ENCODE measurements at places on chromosomes 7 and 10. TPM values are rescaled to one million over a fixed set of nuclear protein-coding genes. Genes with fewer than 3 reads are reported as not detected.

DNA sequence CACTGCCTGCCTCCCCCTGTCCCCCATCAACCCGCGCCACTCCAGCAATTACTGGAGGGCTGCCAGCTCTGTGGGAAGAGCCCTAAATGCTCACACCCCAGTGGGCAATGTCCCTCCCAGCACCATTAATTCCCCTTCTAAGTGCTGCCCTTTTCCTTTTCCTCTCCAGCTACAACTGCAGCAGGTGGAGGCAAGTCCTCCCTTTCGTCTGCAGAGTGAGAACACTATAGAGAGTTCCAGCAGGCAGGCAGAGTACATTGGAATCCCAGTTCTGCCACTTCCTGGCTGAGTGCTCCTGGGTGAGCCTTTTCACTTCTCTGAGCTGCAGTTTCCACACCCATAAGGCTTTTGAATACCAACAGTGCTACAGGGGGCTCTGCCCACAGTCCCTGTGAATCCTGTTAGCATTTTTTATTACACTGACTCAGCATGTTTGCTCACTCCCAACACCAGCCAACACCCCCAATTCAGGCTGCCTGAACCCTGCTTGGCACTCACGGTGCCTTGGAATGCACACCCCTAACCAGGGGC, 447.0 kb downstream of the GRID1 start:
- DNase-seq = no peak

The PIK3CG gene
- 54.1 TPM for total RNA-seq

DNA sequence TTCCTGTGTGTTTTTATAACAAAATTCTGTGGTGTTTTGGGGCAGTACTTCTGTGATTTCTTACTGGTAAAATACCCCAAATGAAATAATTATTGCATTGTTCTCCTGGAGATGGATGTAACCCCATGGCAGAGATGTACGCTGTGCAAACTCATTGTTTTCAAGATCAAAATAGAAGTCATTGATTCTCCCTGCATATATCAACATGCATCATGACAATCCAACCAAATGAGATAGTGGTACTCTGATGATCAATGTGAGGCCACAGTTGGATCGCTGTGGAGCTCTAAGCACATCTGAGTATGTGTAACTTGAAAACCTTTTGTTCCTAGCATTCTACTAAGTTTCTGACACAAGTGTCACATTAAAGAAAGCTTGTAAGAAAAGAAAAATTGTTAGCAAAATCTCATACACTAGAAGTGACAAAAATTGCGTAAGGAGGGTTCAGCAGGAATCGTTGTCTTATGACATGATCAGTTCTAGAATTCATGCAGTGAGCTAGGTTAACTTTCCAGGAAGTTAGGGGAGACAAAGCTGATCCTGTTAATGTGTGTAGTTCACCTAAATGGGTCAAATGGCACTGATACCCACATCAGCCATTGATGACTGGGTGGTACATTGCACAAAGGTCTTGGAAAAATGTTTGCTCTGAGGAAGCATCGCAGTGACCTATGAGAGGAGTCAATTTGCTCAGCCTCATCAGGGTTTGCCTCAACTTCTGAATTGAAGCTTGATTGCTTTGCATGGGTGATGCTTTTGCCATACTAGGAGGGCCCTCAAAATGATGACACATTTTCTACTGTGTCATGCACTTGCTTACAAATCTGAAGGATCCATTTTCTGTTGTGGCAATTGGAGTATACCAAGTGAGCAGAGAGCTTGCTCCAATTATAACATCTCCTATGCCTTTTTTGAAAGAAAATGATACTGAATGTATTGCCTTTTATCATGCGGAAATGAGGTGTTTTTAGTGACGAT, 145.1 kb downstream of the PLXDC2 start:
- DNase-seq = no peak

The CNPY1 gene
- not detected for total RNA-seq

- DNase-seq = no peak
Observed at GRCh38 chr10:1464881-1465417, 272.4 kb downstream of the ADARB2 start.

- no peak for DNase-seq
Observed at GRCh38 chr7:69609541-69610373, 11.5 kb downstream of the AUTS2 start.

- DNase-seq = no peak
Observed at GRCh38 chr7:120171406-120171805, 101.6 kb upstream of the KCND2 start.

The DENND2A gene
- not detected for total RNA-seq

DNA sequence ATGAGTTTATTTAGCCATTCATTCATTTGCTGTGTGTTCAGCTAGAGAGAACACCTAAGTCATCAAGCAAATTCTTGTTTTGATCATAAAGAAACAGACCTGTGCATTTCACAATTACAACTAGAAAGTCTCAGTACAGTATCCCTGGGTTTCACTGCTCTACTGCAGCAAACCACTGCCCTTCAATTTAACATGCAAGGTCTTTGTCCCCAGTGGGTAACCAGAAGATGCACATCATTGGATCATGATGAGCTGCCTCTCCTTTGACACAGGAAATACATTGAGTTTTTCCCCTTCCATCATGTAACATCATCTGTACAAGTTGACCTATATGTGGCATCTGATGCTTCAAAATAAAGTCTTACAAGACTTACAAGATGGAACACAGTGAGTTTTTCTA, 70.5 kb upstream of the MRLN start:
- no peak for DNase-seq

GRCh38 chr7:137209151-137209817, 134.2 kb downstream of the PTN start:
- no peak for DNase-seq

DNA sequence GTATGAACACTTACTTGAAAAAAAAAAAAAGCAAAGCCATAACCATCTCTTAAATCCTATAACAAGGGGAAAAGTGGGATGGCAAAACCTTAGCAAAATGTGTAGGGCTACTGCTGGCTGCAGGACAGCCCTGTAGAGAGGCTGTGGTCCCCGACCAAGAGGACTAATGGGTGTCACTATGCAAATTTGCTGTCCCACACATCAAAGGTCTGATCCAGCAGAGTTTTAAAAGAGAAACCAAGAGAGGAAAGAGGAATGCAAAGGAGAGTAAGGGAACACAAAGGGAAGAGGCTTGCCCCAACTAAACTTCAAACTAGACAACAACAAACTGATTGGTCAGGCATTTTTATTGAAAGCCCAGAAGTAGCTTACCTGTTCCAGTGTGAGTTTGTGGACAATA, 3.1 kb upstream of the ZNRF2 start:
- no peak for DNase-seq

- no peak for DNase-seq
Observed at GRCh38 chr10:131577786-131578471, 266.4 kb upstream of the TCERG1L start.

GRCh38 chr7:158584407-158584806, 3.2 kb downstream of the PTPRN2 start:
- DNase-seq = no peak

The CRTAC1 gene
- not detected for total RNA-seq

DNA sequence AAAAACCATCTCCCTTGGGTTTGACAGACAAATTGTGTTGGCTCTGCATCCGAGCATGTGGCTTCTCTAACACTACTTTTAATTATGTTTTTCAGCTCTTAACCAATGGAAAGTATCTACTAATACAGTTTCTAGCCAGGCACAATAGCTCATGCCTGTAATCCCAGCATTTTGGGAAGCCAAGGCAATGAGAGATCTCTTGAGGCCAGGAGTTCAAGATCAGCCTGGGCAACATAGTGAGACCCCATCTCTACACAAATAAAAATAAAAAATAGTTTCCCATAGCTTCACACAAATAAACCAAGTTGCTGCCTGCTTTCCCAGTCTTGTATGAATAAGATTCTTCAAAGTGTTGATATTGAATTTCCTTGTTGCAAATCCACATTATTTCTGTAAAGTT, 13.8 kb upstream of the ARHGAP12 start:
- DNase-seq = no peak

GRCh38 chr10:100746784-100747455, 1.5 kb downstream of the PAX2 start:
- no peak for DNase-seq

DNA sequence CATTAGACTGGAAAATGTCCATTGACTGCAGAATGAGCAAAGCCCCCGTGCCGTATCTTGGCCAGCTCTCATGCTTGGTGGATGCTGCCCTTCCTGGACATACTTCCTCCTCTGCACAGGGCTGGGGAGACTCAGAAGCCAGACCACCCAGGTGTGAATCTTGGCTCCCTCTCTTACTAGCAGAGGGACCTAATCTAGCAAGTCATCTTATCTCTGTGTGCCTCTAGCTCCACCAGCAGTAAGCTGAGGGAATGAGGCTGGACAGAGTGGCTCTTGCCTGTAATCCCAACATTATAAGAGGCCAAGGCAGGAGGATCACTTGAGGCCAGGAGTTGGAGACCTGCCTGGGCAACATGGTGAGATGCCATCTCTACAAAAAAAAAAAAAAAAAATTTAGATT, 173.8 kb upstream of the GHITM start:
- DNase-seq = no peak

GRCh38 chr10:48531486-48531885, 73.4 kb downstream of the ARHGAP22 start:
- no peak for DNase-seq

GRCh38 chr10:71836596-71836974, 14.5 kb downstream of the PSAP start:
- no peak for DNase-seq

- no peak for DNase-seq
Observed at GRCh38 chr10:80203835-80204676, 1.3 kb downstream of the ANXA11 start.

- DNase-seq = no peak
Observed at GRCh38 chr7:156082048-156083040, 270.1 kb upstream of the SHH start.

The PPP1R3C gene
- 0.11 TPM for total RNA-seq

The TAS2R41 gene
- total RNA-seq = not detected

DNA sequence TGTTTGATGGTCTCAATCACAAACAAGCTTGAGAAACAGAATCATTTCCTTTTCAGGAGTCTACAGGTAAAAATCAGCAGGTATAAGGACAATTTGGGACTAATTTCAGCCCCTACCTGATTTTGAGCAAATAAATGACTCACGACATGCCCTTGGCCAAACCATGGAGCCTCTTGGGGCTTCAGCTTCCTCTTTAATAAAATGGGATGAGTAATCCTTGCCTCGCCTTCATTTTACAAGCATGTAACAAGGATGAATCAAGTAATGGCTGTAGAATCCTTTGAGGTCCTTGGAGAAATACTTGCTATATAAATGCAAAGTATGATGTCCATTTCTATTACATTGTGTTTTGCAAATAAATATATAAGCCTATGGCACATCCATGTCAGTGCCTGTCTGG, 212.8 kb upstream of the PODXL start:
- DNase-seq = no peak

The HOXA7 gene
- not detected for total RNA-seq

DNA sequence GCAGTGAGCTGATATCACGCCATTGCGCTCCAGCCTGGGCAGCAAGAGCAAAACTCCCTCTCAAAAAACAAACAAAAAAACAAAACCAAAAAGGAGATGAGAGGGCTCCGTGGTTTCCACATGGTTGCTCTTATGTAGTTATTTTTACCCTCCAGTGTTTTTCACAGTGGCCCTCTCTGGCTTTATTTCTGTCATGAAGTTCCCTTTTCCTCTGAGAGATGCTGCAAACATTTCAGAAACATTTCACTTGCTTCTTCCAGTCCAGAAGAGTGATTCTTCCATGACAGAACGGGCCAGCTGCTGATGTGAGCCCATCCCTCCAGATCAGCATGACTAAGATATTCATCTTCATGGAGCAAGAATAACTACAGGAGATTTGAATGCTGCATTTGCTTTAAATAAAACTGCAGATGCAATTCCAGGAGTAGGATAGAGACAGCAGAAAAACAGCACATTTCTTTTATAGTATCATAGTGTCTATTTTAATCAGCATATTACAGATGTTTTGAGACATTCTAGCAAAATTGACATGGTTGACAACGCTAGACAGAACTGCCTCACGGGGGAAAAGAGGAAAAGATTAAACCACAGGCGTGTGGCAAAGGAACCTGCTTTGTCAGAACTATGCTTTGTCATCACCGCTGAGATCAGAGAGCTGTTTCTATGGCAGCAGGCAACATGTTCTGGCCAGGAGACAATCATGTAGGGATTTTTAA, 40.3 kb downstream of the NRCAM start:
- no peak for DNase-seq

DNA sequence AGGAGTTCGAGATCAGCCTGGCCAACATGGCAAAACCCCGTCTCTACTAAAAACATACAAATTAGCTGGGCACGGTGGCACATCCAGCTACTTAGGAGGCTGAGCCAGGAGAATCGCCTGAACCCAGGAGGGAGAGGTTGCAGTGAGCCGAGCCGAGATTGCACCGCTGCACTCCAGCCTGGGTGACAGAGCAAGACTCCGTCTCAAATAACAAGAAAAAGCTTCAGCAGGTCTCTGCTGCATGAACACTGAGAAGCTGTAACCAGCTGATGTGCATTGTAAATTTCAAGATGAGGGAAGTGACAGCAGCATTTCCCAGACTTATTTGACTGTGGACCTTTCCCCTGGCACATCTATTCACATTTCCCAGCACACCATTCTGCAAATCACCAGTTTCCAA, 222.0 kb downstream of the CALN1 start:
- no peak for DNase-seq

The MMRN2 gene
- total RNA-seq = not detected

DNA sequence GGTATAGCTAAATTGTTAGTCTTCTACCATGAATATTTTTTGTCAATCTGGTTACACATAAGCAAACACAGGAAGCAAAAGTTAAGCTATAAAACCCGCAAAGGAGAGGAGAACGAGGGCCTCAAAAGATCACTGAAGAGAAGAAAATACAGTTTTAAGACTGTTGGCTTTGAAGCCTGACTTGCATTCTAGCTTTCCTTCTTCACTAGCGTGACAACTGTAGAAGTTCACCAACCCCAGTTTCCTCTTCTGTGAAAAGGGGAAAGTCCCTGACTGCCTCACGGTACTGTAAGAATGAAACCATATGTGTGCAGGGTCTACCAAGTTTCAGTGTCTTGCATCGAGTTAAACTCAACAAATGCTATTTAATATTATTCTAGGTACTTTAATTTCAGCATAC, 7.5 kb upstream of the LRRN3 start:
- no peak for DNase-seq

The GIMAP7 gene
- total RNA-seq = 203 TPM

- DNase-seq = no peak
Observed at GRCh38 chr10:22370320-22370719, 25.0 kb downstream of the SPAG6 start.

The SORCS3 gene
- total RNA-seq = not detected

The CAMK2B gene
- not detected for total RNA-seq

GRCh38 chr10:101095550-101096213, 33.9 kb downstream of the KAZALD1 start:
- DNase-seq = peak; percentile 78

The AP1S1 gene
- total RNA-seq = 34.1 TPM

DNA sequence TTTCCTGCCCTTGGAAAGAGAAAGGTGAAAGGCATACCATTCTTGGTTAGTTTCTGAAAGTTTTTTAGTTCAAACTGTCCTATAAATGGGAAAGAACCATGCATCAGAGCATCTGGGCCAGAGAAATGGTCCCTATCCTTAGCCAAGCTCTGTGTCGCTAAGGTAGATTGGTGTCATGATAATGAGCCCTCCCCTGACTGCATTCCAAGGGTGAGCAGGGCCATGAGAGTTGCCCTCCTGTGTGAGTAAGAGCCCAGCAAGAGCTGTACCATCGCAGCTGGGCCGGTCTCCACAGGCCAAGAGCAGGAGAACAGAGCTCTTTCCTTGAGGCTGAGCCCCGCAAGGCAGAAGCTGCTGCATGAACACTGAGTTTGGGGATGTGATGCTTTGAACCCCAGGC, 30.3 kb downstream of the GRB10 start:
- no peak for DNase-seq

The IDI1 gene
- total RNA-seq = 57.6 TPM
